ENCODE measurements at places on chromosomes 7 and 10.

DNA sequence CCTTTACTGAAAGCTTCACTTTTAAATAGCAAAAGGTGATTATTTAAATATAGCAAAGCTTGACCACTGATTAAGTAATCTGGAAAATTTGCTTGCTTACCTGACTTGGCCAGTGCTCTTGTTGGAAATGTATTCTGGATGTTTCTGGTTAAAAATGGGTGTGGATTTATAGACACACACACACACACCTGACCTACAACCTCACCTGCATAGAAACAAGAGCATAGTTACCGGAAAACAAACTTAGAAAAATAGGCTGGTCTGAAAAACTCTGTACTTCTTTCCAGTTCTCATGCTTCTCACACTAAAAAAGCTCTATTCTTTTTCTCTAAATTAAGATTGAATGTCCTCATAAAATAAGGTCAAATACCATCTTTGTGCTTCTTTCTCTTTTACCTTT, at the start of gene AGR3:
Gene AGR3, minus strand, starts transcription at position 140 of the 400 bp plus-strand sequence. CDS start 3,365 bp downstream, outside the sequence.
- DNase-seq = no peak

DNA sequence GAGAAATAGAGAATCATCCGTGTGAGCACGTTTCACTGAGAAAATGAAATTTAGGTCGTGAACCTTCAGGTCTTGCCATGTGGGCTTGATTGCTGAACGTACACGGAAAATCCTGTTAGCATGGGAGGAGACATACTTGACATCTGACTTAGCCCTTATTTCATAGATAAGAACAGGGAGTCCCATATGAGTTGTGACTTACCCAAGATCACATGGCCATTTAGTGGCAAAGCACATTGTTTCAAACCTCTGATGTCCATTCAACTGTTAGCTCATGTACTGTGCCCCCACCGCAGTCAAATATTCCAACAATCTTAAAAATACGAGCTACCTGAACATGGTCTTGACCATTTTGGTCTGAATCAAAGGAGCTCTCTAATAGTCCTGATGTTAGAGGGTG, 411.2 kb upstream of the FZD8 start:
- no peak for DNase-seq

DNA sequence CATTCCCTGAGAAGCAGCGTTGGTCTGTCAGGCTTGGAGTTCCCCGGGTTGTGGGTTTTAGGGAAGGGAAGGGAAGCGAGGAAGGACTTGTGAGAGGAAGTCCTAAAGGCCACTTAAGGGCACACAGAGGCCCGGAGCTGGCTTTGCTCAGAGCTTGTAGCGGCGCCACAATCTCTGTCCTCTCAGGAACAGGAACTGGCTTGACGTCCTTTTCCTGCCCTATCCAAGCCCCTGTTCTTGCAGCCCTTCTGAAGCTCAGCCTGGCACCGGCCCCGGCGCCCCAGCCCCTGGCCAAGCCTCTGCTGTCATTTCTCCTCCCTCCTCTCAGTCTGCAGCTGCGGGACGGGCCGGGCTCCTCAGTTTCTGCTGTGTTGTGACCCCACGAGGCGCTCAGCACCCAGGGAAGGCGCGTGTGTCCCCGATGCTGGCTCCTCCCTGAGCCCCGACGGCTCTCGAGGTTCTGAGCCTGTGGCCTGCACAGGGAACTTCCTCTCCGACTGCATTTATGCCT, at the start of gene GIMAP8:
Gene GIMAP8, plus strand, starts transcription at position 140 of the 511 bp plus-strand sequence. CDS start 16,069 bp downstream, outside the sequence.
- peak; percentile 85 for DNase-seq

DNA sequence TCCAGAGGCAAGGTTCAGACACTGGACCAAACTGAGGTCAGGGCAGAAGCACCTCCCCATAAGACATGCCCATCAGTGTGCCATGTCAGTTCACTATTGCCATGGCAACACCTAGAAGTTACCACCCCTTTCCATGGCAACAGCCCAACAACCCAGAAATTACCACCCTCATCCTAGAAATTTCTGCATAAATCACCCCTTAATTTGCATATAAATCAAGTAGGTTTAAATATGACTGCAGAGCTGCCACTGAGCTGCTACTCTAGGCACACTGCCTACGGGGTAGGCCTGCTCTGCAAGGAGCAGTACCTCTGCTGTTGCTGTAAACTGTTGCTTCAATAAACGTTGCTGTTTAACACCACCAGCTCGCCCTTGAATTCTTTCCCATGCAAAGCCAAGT, 12.7 kb downstream of the STEAP2 start:
- DNase-seq = no peak

DNA sequence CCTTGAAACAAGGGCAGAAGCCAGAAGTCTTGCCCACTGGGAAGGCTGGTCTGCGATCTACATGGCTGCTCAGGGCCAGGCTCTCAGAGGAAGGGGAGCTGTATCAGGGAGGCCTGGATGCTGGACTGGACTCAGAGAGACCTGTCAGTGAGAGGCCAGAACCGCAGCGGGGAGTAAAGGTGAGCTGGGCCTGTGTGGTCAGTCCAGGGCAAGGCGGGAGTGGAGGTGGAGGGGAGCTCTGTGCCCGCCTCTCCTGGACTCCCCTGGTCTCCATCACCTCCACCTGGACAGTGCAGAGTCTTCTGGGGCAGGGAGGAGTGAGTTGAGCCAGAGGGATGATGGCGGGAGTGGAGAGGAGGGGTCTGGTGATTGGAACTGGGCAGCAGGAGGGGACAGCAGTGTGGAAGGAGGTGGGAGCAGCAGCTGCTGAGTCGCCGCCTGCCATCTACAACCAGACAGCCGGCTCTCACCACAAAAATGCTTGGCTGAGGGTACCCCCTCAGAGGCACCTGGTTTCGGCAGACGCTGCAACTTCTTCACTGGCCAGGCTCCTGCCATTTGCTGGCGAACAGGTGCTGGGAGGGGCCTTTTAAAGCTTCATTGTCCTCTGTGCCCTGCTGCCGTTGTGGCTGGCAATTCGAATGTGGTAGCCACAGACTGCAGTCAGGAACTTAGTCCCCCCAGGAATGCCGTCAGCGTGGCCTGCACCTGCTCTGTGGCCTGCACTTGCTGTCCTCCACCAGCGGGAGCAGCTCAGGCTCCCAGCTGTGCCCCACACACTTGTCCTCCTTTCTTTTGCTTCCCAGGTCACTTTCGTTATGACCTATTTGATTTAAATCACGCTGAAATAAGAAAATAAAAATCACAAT, 3.5 kb downstream of the RASSF4 start:
- no peak for DNase-seq

DNA sequence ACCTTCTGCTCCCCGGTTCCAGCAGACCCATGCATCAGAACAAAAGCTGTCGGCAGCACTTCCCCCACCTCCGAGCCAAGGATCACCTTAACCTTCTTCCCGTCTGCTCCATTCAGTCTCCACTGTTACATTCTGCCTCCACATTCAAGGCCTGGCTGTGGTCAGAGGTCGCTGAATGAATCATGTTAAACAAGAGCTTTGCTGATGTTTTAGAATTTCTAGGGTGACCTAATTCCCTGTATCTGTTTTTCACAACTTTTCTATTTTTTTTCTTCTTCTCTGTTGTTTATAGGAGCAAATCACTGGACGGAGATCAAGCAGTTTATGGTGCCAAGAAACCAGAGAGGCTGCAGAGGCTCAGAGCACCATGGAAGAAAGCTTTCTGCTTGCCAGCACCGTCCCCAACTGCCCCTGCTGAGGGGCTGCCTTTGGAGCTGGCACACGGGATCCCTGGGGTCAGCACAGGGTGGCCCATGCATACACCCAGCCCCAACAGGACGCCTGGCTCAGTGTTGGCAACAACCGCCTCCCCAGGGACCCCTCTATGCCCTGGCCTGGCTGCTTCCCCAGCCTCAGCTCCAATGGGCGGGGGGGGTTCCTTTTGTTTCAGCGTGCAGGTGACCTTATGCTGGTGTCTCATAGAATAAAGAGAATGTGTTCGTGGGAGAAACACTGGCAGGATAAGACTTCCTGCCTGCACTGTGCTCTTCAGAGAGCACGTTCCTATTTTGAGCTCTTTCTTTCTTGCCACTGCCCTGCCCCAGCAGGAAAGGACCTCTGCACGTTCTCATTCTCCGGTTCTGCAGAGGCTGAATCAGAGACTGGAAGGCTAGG, 182.7 kb upstream of the LYZL2 start:
- DNase-seq = no peak
